ENCODE measurements at places on chromosomes 11 and 22. TPM values are rescaled to one million over a fixed set of nuclear protein-coding genes. Genes with fewer than 3 reads are reported as not detected.

GRCh38 chr11:65577756-65578109, 1.9 kb downstream of the EHBP1L1 start:
- peaks cover 8% of the 10 kb centered on the region for H3K27me3 ChIP-seq
- no peak for DNase-seq
- peaks cover 4% of the 10 kb centered on the region for H3K36me3 ChIP-seq
- no peak overlapping the region for H3K4me3 ChIP-seq

GRCh38 chr11:72958791-72959190, 144.6 kb downstream of the ATG16L2 start:
- no peaks in the 10 kb centered on the region for H3K4me1 ChIP-seq
- no peaks in the 10 kb centered on the region for H3K27me3 ChIP-seq
- H3K36me3 ChIP-seq = 0 out of 2 replicates have a peak, but pooled peaks cover 2% of the 10 kb centered on the region
- H3K27ac ChIP-seq = no peak overlapping the region
- no peak for DNase-seq

- H3K4me1 ChIP-seq = no peaks in the 10 kb centered on the region
- H3K27ac ChIP-seq = no peak overlapping the region
- DNase-seq = no peak
- no peaks in the 10 kb centered on the region for H3K27me3 ChIP-seq
These were observed 51.2 kb downstream of the SYN3 start for GRCh38 chr22:33006955-33007318.

DNA sequence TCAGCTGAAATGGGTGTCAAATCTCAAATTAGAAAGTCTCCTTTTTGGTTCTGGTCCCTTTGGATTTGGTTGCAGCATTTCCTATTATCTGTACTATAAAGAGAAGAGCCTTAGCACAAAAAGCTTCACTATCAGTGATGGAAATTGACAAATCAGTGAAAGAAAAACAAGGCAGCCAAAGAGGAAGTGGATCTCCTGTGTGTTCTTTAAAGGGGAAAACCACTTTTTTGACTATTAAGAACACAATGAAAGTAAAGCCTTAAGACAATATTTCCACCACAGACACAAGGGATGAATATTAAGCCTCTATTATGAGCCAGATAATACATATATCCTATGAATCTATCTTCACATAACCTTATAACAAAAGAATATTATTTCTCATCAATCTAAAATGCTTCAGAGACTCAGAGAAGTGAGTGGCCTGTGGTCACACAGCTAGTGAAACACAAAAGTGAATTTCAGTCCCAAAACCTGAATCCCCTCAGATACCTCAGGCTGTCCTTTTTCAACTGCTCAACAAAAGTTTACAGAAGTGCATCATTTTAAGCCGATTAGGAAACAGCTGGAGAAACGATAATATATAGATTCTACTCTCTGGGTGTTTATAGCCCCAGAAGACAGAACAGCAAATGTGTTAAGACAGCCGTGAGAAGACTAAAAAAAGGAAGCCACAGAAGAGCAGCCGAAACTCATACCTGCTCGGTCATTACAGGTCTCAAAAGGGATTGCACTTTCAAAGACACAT, 24.4 kb upstream of the FSHB start:
- H3K27me3 ChIP-seq = no peaks in the 10 kb centered on the region
- 0 out of 2 replicates have a peak, but pooled peaks cover 3% of the 10 kb centered on the region for H3K4me1 ChIP-seq
- no peak overlapping the region for H3K4me3 ChIP-seq
- H3K36me3 ChIP-seq = no peaks in the 10 kb centered on the region
- H3K27ac ChIP-seq = no peak overlapping the region
- no peak for DNase-seq

The GRM5 gene
- total RNA-seq = not detected

The OR5B17 gene
- total RNA-seq = not detected

The CASP5 gene
- total RNA-seq = not detected

The MYOD1 gene
- not detected for total RNA-seq

Measured in H9 (cell line).